Right ventricle myocardium superior (tissue), 1 donor: ENCODE measurements at places on chromosomes 16 and 17. TPM values are rescaled to one million over a fixed set of nuclear protein-coding genes. Genes with fewer than 3 reads are reported as not detected.

Gene CCDC200
- not detected for total RNA-seq

Gene FNDC8
- total RNA-seq, result not detected

Gene IGF2BP1
- not detected for total RNA-seq

Gene CD300LG
- 17.5 TPM for total RNA-seq
